ENCODE measurements at places on chromosomes 5 and 9.

GRCh38 chr5:98424681-98425450, 348.6 kb upstream of the RGMB start:
- DNase-seq = no peak

- DNase-seq = no peak
Observed at GRCh38 chr5:41797662-41798061, 72.6 kb downstream of the OXCT1 start.

- DNase-seq = no peak
Observed at GRCh38 chr5:40653221-40654022, 26.3 kb upstream of the PTGER4 start.

GRCh38 chr9:5178126-5178805, 7.2 kb downstream of the INSL6 start:
- no peak for DNase-seq

- DNase-seq = no peak
Observed at GRCh38 chr9:72133365-72134035, 15.7 kb upstream of the GDA start.

DNA sequence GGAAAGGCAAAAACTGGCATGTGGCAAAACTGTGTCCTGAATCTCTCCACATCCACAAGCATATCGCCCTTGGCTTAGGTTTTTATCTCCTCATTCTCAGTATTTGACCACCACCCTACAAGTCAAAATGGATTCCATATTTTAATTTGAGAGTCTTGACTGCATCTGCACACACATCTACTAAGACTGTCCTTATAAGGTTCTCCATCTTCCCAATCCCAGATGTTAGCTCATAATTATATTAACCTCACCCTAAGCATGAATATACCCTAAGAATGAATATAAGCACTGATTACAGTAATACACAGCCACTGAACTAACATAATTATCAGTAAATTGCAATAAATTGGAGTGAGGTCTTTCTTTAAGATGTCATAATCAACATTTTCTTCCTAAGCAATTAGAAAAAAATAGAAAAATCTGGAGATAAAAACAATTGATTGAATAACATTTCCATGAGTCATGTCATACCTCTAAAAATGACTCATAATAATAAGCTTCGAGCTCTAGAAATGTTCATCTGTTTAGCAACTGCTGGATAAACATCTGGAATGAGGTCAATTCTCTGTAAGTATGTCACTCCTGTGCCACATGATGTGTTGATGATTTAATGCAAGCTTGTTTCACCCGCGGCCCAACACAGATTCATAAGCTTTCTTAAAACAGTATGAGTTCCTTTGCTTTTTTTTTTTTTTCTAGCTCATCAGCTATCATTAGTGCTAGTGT, 39.9 kb upstream of the PAM start:
- DNase-seq = no peak

- no peak for DNase-seq
Observed at GRCh38 chr5:159030357-159030756, 69.4 kb downstream of the EBF1 start.

DNA sequence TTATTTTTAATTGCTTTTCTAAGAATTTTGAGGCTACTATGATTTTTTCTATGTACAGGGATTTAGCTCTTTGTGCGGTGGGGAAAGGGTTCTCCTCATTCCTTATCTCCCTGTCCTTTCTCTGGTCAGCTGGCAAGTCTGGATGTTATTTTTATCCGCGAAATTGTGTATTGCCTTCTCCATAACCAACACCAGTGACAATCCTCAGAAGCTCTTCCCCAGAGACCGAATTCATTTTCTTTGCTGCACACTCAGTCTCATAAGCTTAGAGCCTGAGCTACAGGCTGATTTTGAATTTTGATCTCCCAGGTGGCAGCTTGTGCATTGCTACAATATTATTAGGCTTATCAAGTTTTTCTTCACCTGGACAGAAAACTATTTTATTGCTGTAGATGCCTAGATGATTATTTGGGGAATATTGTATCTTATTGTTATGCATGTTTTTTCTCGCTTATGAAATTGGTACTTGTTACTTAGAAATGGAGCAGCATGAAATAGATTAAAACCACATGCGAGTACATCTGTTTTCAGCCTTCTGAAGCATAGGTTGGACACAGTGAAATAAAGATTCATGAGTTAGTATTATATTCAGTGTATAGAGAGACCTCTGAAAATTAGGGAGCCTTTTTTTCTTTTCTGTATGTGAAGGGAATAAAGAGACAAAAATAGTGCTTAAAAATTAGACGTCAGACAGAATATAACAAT, 27.3 kb downstream of the CPEB4 start:
- no peak for DNase-seq
